Left ventricle myocardium inferior (tissue), 1 donor: ENCODE measurements at places on chromosomes 6 and 20.

DNA sequence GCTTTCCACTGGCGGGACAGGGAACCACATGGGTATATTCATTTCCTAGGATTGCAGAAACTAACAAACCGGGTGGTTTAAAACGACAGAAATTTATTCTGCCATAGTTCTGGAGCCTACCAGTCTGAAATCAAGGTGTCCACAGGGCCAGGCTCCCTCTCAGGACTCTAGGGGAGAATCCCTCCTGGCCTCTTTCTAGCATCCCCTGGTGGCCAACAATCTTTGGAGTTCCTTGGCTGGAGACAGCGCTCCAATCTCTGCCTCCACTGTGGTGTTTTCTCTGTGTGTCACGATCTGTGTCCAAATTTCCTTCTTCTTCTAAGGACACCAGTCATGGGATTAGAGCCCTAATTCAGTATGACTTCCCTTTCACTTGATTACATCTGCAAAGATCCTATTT is 95.0 kb downstream of the SCML4 start:
- no peaks in the 10 kb centered on the region for H3K4me1 ChIP-seq
- H3K27ac ChIP-seq = no peak overlapping the region
- no peaks in the 10 kb centered on the region for H3K36me3 ChIP-seq
- H3K27me3 ChIP-seq = peaks cover 62% of the 10 kb centered on the region
- DNase-seq = no peak
- H3K4me3 ChIP-seq = no peak overlapping the region

DNA sequence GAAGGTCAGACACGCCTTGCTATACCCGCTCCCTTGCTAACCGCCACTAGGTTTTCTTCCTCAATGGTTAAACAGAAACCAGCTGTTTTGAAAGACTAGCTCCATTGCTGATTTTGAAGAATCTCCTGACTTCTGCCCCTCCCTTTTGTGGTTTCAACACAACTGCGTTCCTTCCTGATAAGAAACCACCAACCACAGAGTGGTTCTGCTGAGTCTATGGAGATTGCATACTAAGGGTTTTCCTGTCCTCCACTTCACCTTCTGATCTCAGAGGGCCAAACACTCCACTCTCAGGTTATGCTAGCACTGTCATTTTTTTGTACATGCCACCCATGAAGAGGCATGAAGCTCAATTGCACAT is 207.9 kb downstream of the MYLK4 start:
- no peaks in the 10 kb centered on the region for H3K4me1 ChIP-seq
- no peaks in the 10 kb centered on the region for H3K36me3 ChIP-seq
- H3K27me3 ChIP-seq = peaks cover 9% of the 10 kb centered on the region

GRCh38 chr6:24929242-24929641 is 6.5 kb downstream of the RIPOR2 start:
- H3K27me3 ChIP-seq = no peaks in the 10 kb centered on the region
- no peak overlapping the region for H3K4me3 ChIP-seq
- H3K36me3 ChIP-seq = no peaks in the 10 kb centered on the region
- H3K27ac ChIP-seq = no peak overlapping the region
- H3K4me1 ChIP-seq = peaks cover 42% of the 10 kb centered on the region

DNA sequence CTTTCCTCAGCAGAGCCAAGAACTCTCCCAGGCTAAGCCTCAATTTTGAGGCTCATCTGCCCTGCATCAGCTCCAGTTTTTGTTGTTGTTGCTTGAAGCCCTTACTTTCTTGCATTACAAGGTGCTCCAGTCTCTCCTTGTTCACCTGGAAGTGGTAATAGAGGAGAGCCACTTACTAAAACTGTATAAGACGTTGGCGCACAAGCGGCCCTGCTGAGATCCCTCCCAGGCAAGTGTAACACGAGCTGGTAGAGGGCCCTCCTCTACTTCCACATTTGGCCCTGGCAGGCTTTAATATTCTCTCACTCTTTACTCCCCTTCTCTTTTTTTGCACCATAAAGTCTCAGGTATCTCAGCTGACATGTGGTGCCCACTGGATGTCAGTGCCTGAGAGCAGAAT is 19.5 kb downstream of the GCM2 start:
- H3K36me3 ChIP-seq = no peaks in the 10 kb centered on the region
- H3K27ac ChIP-seq = no peak overlapping the region
- H3K4me1 ChIP-seq = no peaks in the 10 kb centered on the region
- no peaks in the 10 kb centered on the region for H3K27me3 ChIP-seq
- no peak for DNase-seq
- no peak overlapping the region for H3K4me3 ChIP-seq

DNA sequence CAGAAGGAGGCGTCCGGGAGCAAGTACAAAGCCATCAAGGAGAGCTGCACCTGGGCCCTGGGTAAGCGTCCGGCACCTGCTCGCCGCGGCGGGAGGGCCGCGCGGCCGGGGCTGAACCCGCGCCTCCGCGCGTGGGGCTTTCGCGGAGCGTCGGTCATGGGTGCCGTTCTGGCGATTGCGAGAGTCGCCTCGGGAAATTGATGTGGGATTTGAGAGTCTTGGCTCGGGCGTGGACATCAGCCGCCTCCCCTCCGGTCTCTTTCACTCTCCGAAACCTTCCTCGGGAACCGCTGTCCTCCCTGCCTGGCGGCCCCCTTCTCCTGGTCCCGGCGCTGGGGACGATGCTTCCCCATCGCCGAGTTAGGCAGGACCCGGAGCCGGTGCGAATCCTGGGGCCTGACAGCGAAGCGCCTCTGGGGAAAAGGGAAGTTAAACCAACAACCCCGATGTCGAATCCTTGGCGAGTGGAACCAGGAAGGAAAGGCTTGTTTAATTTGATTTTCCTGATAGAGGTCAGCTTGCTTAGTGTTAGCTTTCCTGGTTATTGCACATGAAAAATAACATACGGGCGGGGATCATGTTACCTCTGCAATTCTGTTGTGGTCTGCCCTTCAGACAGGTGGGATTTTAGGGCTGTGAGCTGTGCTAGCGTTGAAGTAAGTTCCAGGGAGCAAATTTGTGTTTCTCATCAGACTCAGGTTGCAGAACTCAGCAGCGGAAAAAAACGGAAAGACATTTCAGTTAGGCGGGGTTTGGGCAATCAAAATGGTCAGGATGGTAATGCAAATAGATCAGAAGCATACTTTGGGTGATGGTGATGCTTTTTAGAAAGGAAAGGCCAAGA is 594 bp downstream of the ARFGEF3 start:
- H3K27ac ChIP-seq = peak overlapping the region; percentile 40
- DNase-seq = no peak
- H3K4me3 ChIP-seq = peak overlapping the region; percentile 77
- peaks cover 19% of the 10 kb centered on the region for H3K4me1 ChIP-seq
- peaks cover 38% of the 10 kb centered on the region for H3K27me3 ChIP-seq

GRCh38 chr6:6858533-6858982 is 249.2 kb upstream of the RREB1 start:
- H3K4me1 ChIP-seq = peaks cover 16% of the 10 kb centered on the region
- no peaks in the 10 kb centered on the region for H3K36me3 ChIP-seq
- H3K4me3 ChIP-seq = no peak overlapping the region

GRCh38 chr6:72238900-72239299 is 352.6 kb downstream of the RIMS1 start:
- H3K4me3 ChIP-seq = no peak overlapping the region
- H3K4me1 ChIP-seq = no peaks in the 10 kb centered on the region
- H3K27ac ChIP-seq = no peak overlapping the region
- no peak for DNase-seq
- no peaks in the 10 kb centered on the region for H3K27me3 ChIP-seq

- H3K27me3 ChIP-seq = no peaks in the 10 kb centered on the region
- peak overlapping the region; percentile 88 for H3K27ac ChIP-seq
- H3K36me3 ChIP-seq = no peaks in the 10 kb centered on the region
- peak overlapping the region; percentile 93 for H3K4me3 ChIP-seq
Observed at GRCh38 chr6:107488875-107489635, 862 bp upstream of the SOBP start.
